ENCODE measurements at places on chromosomes 5 and 9.

GRCh38 chr5:57411982-57412381, 70.6 kb downstream of the ACTBL2 start:
- no peak for DNase-seq

GRCh38 chr5:59685191-59685530, 208.4 kb downstream of the PDE4D start:
- no peak for DNase-seq

DNA sequence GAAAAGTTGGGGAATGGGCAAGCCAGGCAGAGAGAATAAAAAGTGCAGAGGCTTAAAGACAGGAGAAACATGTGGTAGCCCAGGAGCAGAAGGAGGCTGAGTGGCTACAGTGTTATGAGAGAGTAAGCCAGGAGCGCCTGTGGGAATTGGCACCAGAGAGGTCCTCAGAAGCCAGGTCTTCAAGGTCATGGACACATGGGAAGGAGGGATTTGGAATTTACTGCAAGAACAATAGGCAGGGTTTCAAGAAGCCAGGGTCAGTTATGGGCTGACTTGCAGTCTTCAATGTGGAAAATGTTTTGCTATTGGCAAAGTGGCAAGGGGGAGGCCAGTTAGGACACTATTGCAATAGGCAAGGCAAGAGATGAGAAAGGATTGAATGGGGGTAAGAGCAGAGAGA, 29.3 kb downstream of the ERAP1 start:
- no peak for DNase-seq

- DNase-seq = no peak
Observed at GRCh38 chr9:26504057-26504456, 388.5 kb downstream of the CAAP1 start.

DNA sequence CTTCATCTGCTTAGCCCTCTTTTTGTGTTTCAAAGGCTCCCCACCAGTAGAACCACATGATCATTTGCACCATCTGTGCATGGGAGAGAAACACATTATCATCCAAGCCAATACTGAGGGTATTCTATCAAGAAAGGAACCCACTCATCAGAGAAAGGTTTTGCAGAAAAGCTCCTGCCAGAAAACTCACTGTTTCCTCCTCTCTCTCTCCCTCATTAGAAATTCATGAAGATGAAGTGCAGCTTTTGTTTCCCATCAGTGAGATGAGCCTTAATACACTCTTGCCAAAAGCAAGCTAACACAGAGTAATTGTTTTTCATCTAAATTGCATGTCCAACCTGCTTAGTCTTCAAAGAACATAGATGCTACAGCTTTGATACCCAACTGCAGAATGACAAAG, 142.4 kb upstream of the GRAMD2B start:
- DNase-seq = no peak
